ENCODE measurements at places on chromosomes 11 and 22.

DNA sequence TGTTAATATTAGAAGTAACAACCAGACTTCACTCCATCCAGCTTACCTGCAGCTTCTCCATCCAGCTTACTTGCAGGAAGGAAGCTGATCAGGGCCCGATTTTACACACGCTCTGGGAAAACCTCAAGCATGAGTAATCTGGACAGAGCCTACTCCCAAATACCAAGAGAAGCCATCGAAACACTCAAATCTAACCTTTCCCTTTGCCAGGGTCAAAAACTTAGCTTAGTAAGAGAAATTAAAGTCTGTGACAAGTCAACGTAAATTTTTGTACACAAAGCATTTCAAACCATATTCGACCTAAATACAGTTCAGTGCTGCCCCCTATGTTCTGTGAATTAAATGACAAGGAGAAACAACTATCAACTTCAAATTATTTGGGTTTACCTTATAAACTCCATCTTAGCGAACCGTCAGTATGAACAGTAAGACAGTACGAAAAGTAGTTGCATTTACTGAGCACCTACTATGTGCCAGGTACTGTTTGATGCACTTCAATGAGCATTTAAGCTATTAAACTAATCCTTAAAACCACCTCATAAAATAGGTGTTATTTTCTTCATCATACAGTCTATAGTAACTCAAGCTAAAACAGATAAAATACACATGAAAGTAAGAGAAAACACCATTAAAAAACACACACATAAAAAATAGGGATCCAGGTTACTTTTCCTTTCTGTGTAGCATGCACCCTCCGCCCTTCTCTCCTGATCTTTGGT is 36.9 kb downstream of the ARFGAP3 start:
- DNase-seq: no peak

DNA sequence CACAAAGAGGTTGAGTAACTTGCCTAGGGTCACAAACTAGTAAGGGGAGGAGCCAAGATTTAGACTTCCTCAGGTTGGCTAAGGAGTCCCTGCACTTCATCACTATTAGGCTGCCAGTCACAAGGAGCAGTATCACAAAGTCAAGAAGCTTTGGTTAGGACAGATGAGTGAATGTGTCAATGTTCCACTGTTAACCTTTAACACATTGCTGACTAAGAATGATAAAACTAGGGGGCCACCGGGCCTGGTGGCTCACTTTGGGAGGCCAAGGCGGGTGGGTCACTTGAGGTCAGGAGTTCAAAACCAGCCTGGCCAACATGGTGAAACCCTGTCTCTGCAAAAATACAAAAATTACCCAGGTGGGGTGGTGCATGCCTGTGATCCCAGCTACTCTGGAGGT is 32.0 kb downstream of the TMEM123 start:
- DNase-seq: no peak

DNA sequence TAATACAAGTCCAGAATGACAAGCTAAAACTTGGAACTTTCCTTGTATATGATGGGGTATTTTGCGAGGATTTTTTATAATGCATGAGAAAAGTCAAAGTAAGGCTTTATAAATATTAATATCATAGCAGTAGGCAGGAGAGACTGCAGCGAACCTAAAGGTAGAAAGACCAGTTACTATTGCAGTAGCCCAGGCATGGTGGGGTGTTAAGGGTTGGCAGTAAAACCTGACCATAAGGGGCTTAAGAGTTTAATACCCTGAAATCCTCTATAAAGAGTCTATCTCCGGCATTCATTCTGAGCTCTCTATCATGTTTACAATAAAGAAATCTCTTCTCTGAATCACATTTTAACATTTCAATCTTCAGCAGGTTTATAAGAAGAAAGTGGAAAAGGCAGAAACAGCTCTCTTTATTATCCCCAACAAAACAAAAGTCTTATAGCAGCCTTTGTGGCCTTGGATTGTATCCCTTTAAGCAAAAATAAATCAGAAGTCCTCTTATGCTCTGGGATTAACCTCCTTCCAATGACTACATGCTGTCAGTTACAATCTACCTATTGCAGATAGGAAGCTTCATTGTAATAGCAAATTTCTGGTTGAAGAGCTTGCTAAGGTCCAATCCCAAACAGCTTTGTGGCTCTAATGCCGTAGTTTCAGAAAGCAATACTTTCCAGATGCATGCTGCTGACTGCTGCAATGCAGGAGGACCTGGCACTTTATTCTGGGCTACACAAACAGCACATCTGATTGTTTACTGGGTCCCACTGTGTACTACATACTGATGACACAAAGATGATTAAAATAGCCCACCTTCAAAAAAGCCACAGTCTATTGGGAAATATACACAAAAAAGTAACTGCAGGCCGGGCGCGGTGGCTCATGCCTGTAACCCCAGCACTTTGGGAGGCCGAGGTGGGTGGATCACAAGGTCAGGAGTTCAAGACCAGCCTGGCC is 45.8 kb downstream of the SIK3 start:
- no peak for DNase-seq

GRCh38 chr11:108131993-108132392 is 10.6 kb downstream of the ACAT1 start:
- no peak for DNase-seq

DNA sequence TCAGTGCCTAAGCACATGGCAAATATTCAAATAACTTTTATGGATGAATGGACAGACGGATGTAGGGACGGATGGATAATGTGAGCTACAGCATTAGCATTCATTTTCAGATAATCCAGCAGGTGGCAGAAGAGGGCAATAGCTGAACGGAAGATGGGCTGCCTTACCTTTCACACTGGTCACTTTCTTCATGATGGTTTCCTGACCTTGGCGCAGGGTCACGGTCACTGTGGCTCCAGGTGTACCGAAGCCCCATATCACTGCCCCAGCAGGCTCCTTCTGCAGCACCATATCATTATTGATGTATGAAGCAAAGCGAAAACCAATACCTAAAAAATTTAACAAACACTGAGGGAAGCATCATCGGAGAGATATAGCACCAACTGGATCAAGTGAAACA is 4.3 kb downstream of the SIAE start:
- peak; percentile 33 for DNase-seq

- DNase-seq: peak; percentile 13
Observed at GRCh38 chr11:3609416-3610265, 32.2 kb downstream of the ART5 start.

- no peak for DNase-seq
Observed at GRCh38 chr11:108018708-108019107, 10.0 kb downstream of the CUL5 start.

- DNase-seq: no peak
Observed at GRCh38 chr11:86255896-86256295, 11.3 kb downstream of the EED start.

DNA sequence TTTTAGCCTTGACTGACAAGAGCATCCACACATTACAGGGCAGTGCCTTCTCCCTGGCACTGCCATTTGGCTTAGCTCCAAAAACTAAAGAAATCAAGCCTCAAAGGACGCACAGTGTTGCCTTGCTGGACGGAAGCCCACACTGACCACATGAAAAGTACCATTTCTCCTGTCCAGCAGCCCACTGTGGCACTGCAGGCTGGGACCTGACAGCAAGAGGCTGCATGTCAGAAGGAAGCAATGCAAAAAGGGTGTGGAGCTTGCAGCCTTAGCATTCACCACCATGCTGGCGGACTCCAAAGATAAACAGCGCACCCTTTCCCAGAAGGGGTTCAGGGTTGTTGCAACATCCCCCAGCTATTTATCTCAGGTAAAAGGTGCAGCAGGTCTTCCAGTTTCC is 109.3 kb upstream of the BMAL1 start:
- DNase-seq: no peak

- DNase-seq: no peak
Observed at GRCh38 chr22:43110927-43111623, 525 bp downstream of the BIK start.

GRCh38 chr11:45238724-45239123 is 47.4 kb downstream of the SYT13 start:
- DNase-seq: no peak

DNA sequence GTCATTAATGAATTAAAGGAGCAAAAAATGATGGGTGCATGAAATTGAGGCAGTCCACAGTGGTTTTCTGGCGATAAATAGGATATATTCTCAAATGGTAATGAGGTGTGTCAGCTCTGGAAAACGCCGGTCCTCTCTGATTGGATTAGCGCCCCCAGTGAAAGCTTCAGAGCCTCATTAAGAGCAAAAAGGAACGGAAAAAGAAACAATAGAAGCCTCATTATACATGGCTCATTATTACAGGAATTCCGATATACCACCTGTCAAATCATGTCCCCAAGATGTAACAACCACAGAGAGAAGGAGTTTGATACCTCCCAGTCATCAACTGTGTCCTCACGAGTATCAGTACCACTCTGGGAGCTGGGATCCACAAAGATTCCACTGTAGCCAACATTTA is 175.7 kb upstream of the PITPNB start:
- DNase-seq: no peak

GRCh38 chr22:36865346-36865745 is 4.5 kb downstream of the NCF4 start:
- no peak for DNase-seq

DNA sequence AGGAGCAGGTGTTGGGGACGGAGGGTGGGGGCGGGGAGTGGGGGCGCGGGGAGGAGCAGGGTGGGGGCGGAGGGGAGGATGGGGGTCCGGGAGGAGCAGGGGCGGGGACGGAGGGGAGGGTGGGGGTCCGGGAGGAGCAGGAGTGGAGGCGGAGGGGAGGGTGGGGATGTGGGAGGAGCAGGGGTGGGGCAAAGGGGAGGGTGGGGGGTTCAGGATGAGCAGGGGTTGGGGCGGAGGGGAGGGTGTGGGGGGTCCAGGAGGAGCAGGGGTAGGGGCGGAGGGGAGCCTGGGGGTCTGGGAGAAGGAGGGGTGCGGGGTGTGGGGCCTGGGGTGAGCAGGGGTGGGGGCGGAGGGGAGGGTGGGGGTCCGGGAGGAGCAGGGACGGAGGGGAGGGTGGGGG is 17.1 kb downstream of the CRELD2 start:
- no peak for DNase-seq

DNA sequence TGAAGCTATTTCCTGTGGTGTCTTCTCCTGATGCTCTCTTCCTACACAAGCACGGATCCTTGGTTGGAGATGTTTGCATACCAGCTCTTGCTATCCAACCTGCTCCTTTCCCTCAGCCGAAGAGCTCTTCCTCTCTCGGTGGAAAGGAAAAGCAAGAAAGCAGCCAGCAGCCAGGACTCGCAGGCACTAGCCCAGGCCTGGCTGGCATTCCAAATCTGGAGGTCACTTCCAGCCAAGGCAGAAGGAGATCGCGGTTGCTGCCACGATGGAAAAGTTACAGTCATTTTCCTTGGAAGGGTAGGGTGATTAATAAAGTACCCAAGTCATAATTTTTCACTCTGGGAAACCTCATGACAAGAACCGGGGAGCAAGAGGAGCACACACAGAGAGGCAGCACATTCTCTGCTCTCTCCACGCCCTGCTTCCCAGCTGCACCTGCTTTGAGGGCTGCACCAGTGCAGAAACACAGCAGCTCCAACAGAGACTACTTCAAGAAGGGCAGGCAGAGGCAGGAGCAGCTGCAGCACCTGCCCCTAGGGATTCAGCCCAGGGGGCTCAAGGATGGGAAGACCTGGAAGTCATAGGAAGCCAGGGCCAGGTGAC is 399.3 kb downstream of the CADM1 start:
- no peak for DNase-seq

DNA sequence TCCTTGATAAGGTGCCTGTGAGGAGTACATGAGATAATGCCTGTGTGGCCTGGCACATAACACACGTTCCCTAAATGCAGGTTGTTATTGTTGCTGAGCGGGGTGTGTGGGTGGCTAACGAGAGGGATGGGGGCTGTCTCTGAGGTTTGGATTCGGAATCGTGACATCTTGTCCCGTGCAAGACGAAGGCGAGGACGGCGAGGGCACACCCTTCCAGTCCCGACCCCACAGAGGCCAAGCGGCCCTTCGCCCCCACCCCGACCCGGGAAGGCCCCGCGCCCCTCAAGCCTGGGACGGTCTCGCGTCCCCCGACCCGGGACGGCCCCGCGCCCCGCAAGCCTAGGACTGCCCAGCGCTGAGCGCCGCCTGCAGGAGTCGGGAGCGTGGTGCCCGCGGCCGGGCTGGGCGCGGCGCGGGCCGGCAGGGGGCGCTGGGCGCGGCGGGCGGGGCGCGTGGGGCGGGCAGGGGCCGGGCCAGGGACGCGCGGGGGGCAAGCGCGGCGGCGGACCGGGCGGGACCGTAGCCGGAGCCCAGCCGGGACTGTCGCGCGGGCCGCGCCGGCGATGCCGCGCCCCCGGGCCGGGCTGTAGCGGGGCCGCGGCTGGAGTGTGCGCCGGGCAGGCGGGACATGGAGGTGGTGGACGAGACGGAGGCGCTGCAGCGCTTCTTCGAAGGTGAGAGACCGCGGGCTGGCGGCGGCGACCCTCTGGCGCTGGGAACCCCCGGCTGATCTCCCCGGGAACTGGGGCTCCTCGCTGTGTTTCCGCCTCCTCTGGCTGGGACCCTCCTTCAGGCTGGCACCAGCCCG is at the start of gene MYRF:
Gene MYRF (plus strand): TSS at position 520 of the 808 bp plus-strand sequence. CDS start 109 bp downstream, at position 629.
- DNase-seq: no peak

DNA sequence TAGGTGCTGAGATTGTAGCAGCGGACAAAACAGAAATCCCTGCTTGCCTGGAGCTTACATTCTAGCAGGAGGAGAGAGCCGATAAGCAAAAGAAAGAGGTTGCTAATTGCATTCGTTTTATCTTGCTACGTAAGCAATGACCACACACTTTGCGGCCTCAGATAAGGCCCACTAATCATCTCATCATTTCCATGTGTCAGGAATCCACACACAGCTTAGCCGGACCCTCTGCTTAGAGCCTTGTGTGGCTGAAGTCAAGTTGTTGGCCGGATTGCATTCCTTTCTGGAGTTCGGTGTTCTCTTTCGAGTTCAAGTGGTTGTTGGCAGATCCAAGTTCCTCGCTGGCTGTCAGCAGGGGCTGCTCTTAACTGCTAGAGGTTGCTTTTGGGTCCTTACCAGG is 101.6 kb downstream of the CHST1 start:
- DNase-seq: no peak

GRCh38 chr22:24323695-24324094 is 53.1 kb downstream of the SPECC1L start:
- no peak for DNase-seq

- no peak for DNase-seq
Observed at GRCh38 chr11:91790346-91791170, 434.1 kb upstream of the FAT3 start.

- no peak for DNase-seq
Observed at GRCh38 chr22:27318516-27318915, 483.0 kb downstream of the MN1 start.

DNA sequence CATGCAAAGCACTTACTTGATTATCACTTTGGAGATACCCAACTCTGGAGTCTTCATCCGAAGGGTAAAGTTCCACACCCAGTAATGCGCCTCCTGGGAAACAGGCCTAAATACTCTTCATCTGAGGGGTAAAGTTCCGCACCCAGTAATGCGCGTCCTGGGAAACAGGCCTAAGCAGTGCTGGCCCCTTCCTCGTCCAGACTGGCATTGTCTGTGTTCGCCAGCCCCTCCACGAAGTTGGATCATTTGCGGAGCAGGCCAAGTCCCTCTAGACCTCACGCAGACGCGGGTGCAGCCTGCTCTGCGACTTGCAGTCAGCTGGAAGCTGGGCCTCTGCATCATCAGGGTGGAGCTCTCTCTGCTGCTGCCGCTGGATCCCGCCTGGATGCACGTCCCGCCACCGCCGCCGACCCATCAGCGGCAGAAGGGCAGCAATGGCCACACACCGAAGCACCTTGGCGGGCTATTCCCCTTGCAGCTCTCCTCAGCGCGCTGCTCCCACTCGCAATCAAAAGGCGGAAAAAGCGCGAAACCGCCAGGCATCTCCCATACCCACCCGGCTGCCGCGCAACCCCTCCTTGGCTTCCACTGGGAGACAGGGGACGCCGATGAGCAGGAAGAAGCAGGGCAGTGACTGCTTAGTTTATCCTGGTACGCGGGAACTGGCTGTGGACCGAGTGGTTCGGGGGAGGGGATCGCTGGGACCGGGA is 34.1 kb upstream of the GLYATL1 start:
- DNase-seq: no peak
